DMS79 (cell line): ENCODE measurements at places on chromosomes 5 and 9.

DNA sequence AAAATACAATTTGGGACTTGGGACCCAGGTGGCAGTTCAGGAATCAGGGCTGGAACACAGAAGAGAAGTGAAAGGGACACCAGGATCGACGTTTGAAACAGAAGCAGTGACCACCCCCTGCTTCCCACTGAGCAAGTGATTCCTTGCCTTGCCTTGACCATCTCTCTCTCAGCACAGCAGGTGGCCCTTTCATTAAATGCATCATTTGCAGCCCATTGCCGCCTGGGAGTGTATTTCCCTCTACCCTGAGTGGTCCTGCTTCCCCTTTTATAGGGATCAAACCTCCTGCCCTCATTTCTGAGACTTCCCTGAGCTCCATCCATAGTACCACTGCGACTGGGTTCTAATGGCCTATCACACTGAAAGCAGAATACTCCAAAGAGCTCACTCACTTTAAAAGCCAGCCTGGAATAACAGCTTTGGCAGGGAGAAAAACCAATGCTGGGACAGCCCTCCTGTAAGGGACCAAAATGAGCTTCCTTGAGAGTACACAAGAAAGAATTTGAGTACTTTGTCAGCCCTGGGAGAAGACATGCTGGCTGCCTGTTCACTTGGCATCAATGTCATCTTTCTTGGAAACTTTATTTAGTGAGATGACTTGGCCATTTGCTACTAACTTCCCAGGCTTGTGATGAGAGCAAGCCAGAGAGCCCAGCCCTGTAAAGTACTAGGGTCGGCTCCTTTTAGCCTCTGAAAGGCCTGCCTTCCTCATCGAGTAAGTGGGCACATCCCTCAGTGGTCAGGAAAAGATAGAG, 149.7 kb downstream of the SLIT3 start:
- no peak for DNase-seq

DNA sequence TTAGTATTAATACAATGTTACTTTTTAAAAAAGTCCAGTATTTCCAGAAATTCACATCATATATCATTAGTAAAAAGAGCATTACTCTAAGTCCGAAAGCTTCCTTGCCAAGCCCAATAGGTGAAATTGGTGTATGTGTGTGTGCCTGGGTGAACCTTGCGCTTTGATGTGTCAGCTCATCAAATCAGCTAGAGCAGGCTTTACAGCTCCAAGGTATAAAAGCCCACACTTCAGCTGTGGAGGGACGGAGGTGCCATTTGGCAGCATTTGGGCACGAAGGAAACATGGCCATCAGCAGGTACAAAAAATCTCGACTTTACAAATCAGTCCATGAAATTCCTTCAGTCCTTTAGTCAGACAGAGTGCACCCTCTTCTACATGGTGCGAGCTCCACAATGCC, 76.5 kb upstream of the IL7R start:
- no peak for DNase-seq

DNA sequence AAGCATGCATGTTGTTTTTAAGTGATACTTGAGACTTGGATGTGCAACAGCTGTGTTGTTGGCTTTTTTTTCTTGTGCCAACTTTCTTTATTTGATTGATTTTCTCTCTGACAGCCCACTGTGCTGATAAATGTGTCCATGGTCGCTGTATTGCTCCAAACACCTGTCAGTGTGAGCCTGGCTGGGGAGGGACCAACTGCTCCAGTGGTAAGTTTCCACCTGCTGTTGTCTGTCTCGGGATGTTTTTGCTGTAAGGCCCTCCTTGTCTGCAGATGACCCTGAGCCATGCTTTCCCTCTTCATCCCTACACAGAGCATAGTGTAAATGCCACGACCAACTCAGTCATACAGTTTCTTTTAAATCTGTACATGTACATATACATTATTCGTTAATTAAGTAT, 79.2 kb downstream of the MEGF10 start:
- DNase-seq, result no peak

GRCh38 chr9:33049680-33050361, 24.7 kb downstream of the DNAJA1 start:
- no peak for DNase-seq

GRCh38 chr5:125370461-125371205, 624.2 kb upstream of the ZNF608 start:
- DNase-seq, result no peak

DNA sequence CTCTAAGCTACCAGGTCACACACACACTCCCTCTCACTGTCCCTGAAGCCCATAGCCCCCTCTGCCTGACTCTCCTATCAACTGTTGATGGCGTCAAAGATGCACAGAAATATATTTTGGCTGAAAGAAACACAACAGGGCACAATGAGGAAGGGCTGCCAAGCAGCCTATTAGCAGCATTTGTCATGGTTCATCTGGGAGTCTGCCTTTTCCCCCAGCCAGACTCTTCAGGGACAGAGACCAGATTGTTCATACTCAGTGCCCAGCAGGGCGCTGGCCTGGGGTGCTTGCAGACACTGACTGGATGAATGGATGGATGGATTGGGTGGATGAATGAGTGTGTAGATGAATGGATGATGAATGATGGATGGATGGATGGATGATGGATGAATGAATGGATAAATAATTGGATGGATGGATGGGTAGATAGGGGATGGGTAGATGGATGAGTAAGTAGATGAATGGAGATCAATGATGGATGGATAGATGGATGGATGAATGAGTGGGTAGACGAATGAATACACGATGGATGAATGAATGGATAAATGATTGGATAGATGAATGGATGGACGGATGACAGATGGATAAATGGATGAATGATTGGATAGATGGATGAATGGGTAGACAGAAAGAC, 90.5 kb downstream of the ADAMTS2 start:
- DNase-seq, result no peak

- no peak for DNase-seq
Measured at GRCh38 chr5:80662108-80662507, 7.3 kb upstream of the DHFR start.

DNA sequence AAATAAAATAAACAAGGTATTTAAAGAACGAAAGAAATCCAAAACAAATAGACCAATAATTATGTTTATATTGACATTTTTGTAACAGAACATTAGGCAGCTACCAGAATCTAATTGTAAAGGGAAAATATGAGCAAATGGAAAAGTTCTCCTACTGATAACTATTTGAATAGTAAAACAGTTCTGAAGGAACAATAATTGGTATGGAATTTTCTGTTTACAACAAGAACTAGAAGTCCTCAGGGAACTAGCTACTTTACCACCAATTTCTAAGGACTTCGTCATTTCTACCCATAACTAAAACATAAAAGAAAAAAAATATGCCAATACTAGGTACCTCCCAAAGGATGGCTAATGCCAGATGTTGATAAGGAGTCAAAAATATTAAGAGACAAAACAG, 58.5 kb downstream of the AP3B1 start:
- no peak for DNase-seq

DNA sequence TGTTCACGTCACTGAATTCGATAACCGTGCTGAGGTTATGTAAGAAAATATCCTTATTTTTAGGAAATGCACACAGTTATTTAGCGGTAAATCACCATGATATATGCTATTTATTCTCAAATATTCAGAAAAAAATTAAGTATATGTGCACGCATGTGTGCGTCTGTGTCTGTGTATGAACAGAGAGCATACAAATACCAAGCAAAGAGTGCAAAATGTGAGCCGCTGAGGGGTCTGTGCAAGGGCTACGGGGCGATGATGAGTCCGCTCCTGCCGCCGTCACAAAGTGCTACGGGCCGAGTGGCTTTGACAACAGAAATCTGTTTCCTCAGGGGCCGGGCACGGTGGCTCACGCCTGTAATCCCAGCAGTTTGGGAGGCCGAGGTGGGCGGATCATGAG, 6.9 kb upstream of the UCK1 start:
- DNase-seq, result no peak

GRCh38 chr9:35771534-35771933, 17.5 kb upstream of the MSMP start:
- peak; percentile 32 for DNase-seq

- DNase-seq, result no peak
Measured at GRCh38 chr9:111150181-111150580, 111.9 kb upstream of the LPAR1 start.

- no peak for DNase-seq
Measured at GRCh38 chr5:14782591-14782990, 89.0 kb downstream of the ANKH start.

- no peak for DNase-seq
Measured at GRCh38 chr9:121685795-121686377, 34.5 kb downstream of the DAB2IP start.

DNA sequence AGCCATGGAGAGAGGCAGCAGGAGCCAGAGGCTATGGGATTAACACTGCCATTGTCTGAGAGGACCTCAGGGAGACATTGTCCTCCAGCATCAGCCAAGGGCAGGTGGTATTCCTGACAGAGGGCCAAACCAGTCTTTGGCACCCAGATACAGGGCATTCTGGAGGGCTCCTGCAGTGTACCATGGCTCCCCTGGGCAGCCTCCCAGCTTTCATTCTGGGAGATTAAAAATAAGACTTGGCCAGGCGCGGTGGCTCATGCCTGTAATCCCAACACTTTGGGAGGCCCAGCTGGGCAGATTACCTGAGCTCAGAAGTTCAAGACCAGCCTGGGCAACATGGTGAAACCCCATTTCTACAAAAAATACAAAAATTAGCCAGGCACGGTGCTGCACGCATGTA, 4.2 kb downstream of the MTAP start:
- no peak for DNase-seq

DNA sequence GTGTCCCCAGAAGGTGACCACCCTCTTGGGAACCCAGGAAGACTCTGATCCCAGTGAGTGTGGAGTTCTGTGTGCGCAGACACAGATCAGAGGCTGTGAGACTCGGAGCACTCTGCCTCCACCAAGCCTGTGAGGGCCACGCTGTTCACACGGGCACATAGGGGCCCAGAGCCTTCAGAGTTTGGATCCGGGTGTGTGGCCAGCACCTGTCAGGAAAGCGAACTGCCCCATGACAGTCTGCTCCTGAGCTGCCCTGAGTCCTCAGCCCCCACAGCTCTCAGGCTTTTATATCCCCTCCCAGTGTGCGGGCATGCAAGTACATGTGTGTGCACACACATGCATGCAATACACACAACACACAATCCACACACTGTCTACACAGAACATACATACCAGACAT, 161.8 kb upstream of the IRX2 start:
- no peak for DNase-seq

DNA sequence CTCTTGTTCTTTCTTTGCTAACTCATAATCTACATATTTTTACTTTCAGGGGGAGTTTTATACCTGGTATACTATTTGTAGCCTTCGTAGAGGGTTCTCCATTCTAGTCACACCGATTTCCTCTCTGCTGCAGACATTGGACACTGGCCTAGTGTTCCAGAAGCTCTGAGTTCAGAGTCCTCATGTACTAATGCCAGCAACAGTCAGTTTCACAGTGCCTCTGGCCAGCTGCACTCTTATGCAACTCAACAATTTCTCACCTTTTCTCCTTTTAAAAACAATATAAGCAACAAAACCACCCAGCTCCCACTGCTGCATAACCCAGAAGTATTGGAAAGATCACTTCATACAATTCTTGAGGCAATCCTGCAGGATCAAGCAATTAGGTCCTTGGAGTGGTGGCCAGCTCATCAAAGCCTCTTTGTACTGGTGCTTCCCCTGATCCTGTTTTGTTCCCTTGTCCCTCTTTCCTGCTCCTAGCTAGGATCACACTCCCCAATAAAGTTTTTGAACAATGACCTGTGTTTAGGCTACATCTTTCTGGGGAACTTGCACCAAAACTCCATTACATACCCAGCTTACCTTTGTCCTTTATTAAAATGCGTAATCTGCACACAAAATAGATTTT, 98.1 kb upstream of the TUT7 start:
- no peak for DNase-seq

DNA sequence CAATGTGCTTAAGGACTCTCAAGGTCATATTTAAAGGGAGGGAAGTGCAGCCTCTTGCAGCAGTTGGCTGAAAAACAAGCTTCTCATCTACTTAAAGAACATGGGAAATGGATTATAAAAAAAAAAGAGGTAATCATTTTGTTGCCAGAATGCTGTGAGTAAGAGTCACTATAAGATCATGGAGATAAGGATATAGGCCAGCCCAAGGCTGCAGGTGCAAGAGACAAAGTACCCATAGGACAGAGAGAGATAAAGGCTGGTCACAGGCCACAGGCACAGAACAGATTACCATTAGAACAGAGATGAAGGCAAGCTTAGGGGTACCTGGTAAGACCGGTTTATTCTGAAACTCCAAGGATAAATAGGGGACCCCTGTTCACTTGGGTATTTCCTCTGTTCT, 70.5 kb downstream of the CDKN2A start:
- peak; percentile 47 for DNase-seq

- DNase-seq, result no peak
Measured at GRCh38 chr9:30534896-30535295, 1849.5 kb upstream of the ACO1 start.

- no peak for DNase-seq
Measured at GRCh38 chr9:134206311-134207300, 42.2 kb upstream of the RNU6ATAC start.

DNA sequence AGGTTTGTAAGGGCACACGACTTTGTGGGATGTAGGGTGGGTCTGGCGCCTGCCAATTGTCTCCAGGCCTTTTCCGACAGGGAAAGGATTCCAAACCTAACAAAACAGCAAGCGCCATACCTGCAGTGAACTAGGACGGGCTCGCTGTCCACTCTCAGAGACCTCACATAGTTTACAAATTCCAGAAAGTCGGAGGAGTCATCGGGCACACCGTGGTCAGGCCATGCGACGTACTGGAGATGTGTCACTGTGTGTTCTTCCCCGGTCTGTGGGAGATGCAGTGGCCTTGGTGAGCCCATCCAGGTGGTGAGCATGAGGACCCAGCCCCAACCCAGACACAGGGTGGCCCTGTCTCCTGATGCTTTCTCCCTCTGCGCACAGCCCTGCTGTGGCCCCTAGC, 61.3 kb upstream of the EPB41L4B start:
- DNase-seq, result no peak

- no peak for DNase-seq
Measured at GRCh38 chr9:18067548-18068120, 406.3 kb upstream of the ADAMTSL1 start.

DNA sequence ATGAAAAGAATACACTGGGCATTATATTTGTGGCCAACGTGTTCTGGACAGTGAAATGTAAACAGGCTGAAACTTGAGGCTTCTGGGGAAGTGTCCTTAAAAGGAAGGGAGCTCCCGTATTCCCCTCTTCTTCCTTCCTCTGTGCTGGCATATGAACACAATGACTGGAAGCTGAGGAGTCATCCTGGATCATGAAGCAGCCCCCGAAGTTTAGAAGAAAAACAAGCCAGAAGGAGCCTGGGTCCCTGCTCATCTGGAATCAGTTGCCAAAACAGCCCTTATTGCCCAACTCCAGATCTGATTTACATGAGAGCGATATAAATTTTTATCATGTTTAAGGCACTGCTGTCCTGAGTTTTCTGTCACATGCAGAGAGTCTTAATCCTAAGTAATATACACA, 65.4 kb upstream of the SLC1A1 start:
- no peak for DNase-seq
